ENCODE measurements at places on chromosomes 3 and 15.
A peak's percentile ranks its signal among the peaks of the same experiment; 100 is the strongest.

- DNase-seq: no peak
These were observed 28.9 kb upstream of the KLHL6 start for GRCh38 chr3:183584246-183584913.

- no peak for DNase-seq
These were observed 14.6 kb upstream of the PLA2G4E start for GRCh38 chr15:42035435-42035761.

GRCh38 chr3:51530485-51530884 is 8.0 kb upstream of the RAD54L2 start:
- no peak for DNase-seq

- no peak for DNase-seq
These were observed 424.5 kb downstream of the SOX2 start for GRCh38 chr3:182136008-182136910.

- peak; percentile 11 for DNase-seq
These were observed 99.9 kb downstream of the TLE3 start for GRCh38 chr15:69997813-69998212.

GRCh38 chr3:119301662-119302061 is 7.5 kb downstream of the ARHGAP31 start:
- DNase-seq: no peak

- no peak for DNase-seq
These were observed 12.3 kb upstream of the PGPEP1L start for GRCh38 chr15:99019558-99020540.

DNA sequence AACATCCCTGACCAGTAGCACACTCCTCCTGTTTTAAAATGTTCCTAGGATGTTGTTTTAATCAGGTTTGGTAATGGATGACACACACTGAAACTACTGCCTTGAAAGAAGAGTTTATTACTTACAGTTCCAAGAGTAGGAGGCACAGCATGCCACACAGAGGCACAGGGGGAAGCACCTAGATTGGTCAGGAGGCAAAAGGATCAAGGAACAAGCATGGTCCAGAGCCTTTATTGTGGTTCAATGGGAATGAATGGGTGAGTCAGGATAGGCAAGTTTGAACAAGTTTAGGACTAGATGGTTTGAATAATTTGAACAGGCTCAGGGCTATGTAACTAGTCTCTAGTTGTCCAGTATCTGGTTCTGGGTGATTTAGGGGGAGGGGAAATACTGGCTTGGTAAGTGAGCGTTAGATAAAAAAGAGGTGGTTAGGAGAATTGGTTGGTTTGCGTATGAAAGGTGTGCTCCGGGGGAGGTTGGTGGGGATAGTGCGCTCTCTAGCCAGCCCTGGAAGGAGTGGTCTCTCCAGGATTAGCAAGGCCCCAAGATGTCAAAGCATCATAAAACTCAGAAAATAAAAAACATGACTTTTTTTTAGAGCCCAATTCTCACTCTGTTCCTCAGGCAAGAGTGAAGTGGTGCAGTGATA is 35.1 kb downstream of the TMOD3 start:
- DNase-seq: no peak
